ENCODE measurements at places on chromosomes 5 and 9. TPM values are rescaled to one million over a fixed set of nuclear protein-coding genes. Genes with fewer than 3 reads are reported as not detected.

- DNase-seq = no peak
These were observed 255.2 kb downstream of the AOPEP start for GRCh38 chr9:94981723-94982090.

DNA sequence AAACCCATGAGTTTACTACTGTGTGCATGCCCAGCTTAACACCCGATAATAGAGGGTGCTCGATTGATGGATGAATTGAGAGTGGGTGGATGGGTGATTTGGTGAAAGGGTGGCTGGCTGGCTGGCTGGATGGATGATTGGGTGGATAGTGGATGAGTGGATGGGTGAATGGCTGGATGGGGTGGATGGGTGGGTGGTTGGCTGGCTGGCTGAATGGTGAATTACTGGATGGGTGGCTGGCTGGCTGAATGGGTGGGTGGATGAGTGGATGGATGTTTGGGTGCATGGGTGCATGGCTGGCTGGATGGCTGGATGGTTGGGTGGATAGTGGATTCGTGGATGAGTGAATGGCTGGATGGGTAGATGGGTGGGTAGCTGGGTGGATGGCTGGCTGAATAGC, 201.1 kb downstream of the IRX1 start:
- DNase-seq = no peak

DNA sequence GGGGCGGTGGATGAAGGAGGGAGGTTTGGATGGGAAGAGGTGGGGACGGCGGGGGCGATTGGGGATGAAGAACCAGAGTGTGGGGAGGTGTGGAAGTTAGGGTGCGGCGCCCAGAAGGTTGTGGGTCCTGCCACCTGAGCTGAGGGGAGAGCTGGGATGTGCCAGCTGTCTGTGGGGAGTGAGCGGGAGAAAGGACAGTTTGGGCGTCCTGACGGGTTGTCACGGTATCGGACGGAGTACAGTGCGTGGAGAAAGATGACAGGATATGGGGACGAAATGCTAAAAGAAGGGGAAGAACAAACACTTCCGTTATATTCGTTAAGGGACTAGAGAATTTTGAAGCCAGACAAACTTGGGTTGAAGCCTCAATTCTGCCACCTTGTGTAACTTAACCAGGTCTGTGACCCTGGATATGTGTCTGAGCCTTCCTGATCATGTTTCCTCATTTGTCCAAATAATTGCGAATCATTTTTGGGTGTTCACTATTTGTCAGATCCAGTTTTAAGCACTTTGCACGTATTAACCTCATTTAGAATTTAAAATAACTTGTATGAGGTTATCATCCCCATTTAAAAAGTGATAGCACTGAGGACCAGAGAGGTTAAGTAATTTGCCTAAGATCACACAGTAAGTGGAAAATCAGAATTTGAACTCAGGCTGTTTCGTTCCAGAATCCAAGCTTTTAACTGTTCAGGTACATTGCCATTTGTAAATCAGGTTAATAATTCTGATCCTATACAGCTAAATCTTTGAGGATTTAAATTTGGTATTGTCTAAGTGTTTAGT, 689 bp downstream of the CNTRL start:
- DNase-seq = no peak

DNA sequence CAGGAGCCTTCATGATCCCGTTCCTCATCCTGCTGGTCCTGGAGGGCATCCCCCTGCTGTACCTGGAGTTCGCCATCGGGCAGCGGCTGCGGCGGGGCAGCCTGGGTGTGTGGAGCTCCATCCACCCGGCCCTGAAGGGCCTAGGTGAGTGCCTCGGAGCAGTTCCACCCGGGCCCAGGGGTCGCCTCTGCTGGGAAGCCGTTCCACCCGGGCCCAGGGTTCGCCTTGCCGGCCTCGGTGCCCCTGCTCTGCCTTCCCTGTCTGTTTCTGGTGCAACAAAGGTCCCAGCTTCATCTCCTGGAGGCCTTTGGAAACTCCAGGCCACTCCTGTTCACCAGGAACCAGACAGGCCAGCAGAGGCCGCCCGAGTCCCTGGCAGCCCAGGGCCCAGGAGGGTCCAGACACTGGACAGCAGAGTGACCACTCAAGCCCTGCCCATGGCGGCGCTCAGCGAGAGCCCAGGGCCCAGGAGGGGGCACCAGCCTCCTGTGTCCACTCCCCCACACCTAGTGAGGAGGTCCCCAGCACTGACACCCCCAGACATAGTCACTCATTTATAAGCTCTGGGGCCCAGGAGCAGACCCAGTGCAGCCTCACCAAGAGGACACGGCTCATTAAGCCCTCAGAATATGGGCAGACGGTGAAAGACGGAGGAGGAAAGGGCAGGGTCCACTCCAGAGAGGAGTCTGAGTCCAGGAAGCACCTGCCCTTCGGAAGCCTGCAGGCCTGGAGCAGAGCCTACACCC, 7.5 kb downstream of the SLC6A19 start:
- no peak for DNase-seq

DNA sequence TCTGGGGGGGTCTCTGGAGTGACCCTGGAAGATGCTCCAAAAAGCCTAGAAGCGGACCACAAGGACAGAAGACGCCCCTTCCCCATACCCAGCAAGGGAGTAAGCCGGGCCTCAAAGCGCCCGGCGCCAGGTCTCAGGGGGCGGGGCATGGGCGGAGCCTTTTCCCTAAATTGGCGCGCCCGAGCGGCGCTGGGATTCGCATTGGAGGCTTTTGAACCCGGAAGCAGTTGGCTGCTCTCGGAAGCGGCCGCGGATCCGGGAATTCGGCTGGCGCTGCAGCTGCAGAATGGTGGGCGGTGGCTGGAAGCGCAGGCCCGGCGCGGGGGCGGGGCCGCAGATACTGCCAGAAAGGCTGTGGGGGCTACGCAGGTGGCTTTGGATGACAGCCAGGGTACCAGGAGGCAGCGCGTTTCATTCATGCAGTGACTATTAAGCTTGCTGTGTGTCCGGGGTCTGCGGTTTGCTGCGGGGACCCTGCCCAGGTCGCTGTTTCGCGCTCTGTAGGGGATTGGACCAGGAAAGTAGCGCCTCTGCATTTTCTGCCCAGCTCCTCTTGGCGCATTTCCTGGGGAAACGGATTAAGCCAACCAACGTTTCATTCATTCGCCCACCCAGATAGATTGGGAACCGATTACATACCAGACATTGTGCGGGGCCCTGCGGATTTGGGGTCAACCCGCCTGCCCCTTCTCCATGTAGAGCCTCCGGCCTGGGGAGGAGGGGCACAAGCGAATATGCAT, 83.0 kb upstream of the FREM1 start:
- DNase-seq = peak; percentile 95

- DNase-seq = peak; percentile 72
These were observed 37.6 kb downstream of the HRH2 start for GRCh38 chr5:175695161-175696126.

DNA sequence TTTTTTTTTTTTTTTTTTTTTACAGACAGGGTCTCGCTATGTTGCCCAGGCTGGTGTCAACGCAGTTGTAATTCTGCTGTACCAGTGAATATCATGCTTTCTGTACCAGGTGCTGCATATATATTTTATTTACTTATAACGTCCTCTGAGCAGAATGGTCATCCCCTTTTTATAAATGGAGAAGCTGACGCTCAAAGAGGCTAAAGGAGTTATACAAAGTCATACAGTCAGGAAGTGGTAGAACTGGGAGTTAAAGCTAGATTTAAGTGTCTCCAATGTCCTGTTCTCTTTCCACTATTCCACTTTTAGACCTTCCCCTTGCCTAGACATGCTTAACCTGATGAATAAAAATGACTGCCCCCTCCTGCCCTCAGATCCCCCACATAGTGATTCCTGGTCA, 1.2 kb upstream of the SIL1 start:
- DNase-seq = no peak

DNA sequence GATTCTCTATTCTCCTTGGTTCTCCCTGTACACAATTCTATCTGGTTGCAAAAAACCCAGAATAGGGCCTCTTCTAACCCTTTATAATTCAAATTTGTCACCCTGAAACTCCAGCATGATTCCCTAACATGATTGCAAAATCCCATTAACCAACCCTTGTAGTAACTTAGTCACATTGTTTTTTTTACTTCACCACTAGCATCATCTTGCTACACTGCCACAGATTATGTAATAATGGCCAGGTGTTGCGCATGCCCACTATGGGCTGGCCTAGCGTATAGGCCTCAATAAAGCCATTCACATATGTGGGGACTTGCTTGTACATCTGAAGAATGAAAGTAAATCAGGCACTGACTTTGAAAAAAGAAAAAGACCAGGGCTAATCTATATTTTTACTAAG, 25.7 kb downstream of the FAM170A start:
- DNase-seq = no peak

GRCh38 chr5:74667396-74667795, 17.6 kb upstream of the HEXB start:
- no peak for DNase-seq

GRCh38 chr9:7111413-7111812, 353.6 kb downstream of the KDM4C start:
- no peak for DNase-seq

GRCh38 chr5:136518814-136519213, 153.5 kb upstream of the TRPC7 start:
- no peak for DNase-seq

GRCh38 chr9:128087262-128087661, 19.2 kb downstream of the SLC25A25 start:
- DNase-seq = no peak

DNA sequence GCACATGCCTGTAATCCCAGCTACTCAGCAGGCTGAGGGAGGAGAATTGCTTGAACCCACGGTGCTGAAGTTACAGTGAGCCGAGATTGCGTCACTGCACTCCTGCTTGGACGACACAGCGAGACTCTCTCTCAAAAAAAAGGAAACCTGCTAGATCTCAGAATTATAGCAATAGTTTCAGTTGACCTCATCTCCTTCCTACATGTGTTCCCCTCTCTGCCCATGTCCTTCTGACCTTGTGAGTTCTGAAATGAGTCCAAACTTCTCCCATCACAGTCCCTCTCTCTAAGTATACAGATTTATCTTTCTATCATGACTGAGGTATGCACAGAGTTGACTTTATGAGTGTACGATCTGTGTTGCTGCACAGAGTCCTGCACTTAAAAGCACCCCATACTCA, 44.6 kb upstream of the SHOC1 start:
- DNase-seq = no peak

DNA sequence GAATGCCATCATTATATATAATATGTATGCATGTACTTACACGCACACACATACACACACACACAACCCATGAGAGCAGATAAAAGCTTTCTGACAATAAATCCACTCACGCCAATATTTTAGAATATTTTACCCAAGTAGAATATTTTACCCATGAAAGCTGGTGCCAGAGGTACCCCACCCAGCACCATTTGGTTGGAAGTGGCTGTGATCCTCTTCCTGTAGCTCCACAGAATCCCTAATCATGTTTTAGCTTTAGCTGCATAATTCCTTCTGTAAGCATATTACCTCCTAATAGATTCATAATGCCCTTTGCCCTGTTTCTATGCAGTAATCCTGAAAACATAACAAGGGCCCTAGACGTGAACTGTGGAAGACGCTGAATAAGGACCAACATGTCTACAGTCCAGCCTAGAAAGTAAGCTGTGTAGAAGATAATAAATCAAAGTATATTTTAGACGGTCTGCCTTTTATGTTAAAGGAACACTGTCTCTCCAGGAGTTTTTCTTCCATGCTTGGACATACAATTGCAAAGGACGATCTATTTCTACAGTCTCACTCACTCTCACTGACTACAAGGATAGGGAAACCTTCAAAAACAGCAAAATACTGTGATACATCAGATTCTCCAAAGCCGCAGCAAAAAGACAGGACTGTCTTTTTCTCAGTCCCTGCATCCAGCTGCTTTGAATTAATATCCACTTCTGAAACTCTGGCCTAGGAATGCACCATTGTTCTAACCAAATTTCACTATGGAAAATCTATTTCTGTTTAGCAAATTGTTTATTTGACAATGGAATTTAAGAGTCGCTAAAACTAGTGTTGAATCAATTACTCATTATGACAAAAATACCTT, 98.2 kb downstream of the USP20 start:
- DNase-seq = no peak

DNA sequence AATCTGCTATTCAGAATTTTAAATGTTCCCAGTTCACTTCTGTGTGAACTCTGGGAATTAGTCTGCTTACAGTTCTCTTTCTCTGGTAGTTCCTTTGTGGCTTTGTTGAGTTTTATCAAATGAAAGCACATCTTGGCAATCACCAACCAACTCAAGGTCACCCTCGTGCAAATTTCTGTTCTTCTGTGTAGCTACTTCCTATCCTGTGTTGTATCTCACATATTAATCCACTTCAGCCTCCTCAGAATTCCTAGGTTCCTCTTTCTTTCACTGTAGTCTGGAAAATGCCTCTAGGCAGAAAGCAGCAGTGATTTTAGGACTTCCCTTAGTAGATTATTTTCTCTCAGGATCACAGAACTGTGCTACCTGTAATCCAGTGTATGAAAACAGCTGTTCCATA, 100.3 kb downstream of the AUH start:
- no peak for DNase-seq

- no peak for DNase-seq
These were observed 97.7 kb downstream of the RALGPS1 start for GRCh38 chr9:127012250-127012649.

DNA sequence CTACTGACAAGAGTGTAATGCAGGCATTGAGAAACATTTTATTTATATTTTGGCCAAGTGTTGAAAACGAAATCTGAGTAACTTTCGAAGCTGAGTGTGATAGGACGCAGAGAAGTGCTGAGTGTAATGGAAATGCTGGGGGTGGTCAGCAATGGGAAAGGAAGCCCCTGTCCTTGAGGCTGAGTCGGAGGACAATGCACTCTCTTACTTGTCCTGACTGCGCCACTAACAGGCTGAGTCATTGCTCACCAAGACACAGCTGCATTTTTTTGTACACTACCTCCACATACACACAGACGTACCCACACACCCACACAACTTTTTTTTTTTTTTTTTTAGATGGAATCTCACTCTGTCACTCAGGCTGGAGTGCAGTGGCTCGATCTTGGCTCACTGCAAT, 637.7 kb downstream of the SLCO4C1 start:
- no peak for DNase-seq

- no peak for DNase-seq
These were observed 3.2 kb downstream of the CD180 start for GRCh38 chr5:67193439-67193807.

The MPDZ gene
- total RNA-seq = 63.3 TPM

The TLX3 gene
- not detected for total RNA-seq

The PTGS1 gene
- total RNA-seq = 30.2 TPM

The DDX4 gene
- not detected for total RNA-seq

The SLCO6A1 gene
- not detected for total RNA-seq

The RGS7BP gene
- 19.3 TPM for total RNA-seq

The DEPDC1B gene
- 0.37 TPM for total RNA-seq

The MEIKIN gene
- total RNA-seq = 1.4 TPM

The PCDHB16 gene
- total RNA-seq = 5.0 TPM

The CDK9 gene
- total RNA-seq = 71.0 TPM

The ADAMTSL2 gene
- total RNA-seq = 11.3 TPM

The RETREG1 gene
- 10.9 TPM for total RNA-seq

The PTPN3 gene
- 1.7 TPM for total RNA-seq

All from posterior vena cava (tissue), 2 donors.